ENCODE measurements at places on chromosomes 3 and 15. TPM values are rescaled to one million over a fixed set of nuclear protein-coding genes. Genes with fewer than 3 reads are reported as not detected.

- H3K4me3 ChIP-seq, result no peak overlapping the region
- no peak overlapping the region for H3K27ac ChIP-seq
- no peaks in the 10 kb centered on the region for H3K27me3 ChIP-seq
- no peak for DNase-seq
- no peaks in the 10 kb centered on the region for H3K4me1 ChIP-seq
Observed at GRCh38 chr3:192795021-192795420, 67.7 kb upstream of the FGF12 start.

DNA sequence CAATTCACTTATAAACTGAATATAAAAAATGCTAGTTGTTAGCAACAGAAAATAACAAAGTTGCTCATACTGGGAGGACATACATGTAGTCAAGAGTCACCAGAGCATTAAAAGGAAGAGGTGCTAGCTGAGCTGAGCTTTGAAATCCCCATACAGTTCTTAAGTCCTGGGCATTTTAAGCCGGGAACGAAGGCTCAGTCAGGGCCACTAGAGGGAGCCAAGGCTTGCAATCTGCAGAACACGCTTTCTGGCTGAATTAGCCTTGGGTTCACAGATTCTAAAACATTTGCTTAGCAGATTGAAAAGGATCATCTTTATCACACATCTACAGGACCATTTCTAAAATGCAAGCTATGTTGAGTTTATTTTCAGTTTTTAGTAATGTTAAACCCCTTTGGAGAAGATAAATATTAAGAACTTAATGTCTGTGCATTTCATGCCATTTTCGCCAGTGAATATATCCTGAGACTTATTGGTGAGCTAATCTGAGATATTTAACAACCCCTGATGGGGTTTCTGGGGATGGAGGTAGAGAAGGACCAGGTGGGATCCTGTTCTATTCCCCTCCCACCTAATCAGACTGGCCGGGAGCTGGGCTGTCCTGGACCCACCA, 26.3 kb upstream of the MNS1 start:
- H3K4me3 ChIP-seq, result no peak overlapping the region
- H3K27me3 ChIP-seq, result no peaks in the 10 kb centered on the region
- no peaks in the 10 kb centered on the region for H3K4me1 ChIP-seq
- H3K36me3 ChIP-seq, result no peaks in the 10 kb centered on the region
- no peak overlapping the region for H3K27ac ChIP-seq

GRCh38 chr3:67244130-67244529, 246.0 kb downstream of the KBTBD8 start:
- no peaks in the 10 kb centered on the region for H3K36me3 ChIP-seq
- H3K27me3 ChIP-seq, result no peaks in the 10 kb centered on the region
- DNase-seq, result no peak
- no peak overlapping the region for H3K27ac ChIP-seq
- H3K4me1 ChIP-seq, result peaks cover 4% of the 10 kb centered on the region
- H3K4me3 ChIP-seq, result no peak overlapping the region

Gene LMAN1L
- not detected for polyA plus RNA-seq

Gene KLHL40
- polyA plus RNA-seq, result not detected
